ENCODE measurements at places on chromosomes 7 and 10.

- no peak for DNase-seq
These were observed 9.8 kb upstream of the ZNF22 start for GRCh38 chr10:44990965-44991364.

GRCh38 chr10:48411510-48411909 lies 105.0 kb downstream of the MAPK8 start:
- no peak for DNase-seq

DNA sequence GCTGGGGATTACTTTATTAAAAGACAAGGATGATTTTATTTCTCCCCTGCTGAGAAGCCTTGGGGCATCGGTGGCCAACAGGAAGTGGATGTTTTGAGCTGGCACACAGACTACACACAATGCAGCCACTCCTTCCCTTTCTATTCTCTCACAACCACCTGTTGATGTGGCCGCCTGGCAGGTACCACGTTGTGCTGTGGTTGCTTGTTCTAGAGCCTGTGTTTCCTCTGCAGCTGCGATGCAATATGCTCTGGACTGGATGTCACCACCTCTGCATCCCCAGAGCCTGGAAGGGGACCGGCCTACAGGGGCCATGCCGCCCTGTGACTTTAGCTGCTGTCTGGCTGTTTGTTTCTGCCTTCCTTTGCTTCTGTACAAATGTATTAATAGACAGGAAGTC lies 195.7 kb upstream of the CELF2 start:
- DNase-seq: no peak

DNA sequence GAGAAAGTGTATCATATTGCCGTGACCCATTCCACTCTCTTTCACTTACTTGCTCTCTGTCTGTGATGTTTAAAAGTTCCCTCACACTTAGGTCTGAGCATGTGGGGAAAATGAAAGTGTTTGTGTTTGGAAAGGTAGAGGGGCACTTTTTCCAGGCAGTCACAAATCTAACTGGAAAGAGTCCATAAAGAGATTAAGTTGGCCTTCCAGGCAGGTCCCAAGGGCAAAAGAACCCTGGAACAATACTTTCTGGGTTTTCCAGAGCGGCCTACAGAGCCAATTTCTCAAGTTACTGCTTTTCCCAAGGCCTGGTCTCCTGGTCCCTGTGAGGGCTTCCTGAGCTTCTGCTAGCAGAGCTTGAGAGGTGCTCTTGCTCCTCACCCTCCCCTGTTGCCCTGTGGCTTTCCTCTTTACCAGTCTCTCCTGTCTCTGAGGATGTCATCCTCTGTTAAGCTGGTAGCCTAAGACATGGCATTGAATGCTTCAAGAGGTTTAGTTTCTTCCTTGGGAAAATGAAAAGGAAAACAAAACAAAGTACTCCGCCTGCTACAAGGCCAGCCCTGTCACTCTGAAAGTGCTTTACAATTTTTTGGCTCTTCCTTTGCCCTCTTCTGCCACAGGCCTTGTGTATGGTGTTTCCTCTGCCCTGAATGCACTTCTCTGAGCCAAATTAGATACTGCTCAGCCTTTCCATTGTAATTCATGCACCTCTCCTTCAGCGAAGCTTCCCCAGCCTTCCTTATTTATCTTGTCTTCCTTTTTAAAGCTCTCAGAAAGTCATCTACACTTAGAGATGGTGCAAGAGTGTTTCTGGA lies 20.1 kb downstream of the TES start:
- no peak for DNase-seq

GRCh38 chr7:127447326-127447945 lies 54.9 kb upstream of the ZNF800 start:
- peak; percentile 80 for DNase-seq

GRCh38 chr10:73019100-73019499 lies 64.5 kb upstream of the PLA2G12B start:
- DNase-seq: no peak

DNA sequence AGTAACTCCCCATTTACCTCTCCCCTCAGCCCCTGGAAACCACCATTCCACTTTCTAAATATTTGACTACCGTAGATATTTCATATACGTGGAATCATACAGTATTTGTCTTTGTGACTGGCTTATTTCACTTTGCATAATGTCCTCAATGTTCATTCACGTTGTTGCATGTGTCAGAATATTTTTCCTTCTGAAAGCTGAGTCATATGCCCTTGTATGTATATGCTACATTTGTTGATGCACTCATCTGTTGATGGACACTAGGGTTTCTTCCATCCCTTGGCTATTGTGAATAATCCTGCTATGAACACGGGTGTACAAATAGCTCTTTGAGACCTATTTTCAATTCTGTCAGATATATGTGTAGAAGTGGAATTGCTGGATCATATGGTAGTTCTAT lies 25.8 kb upstream of the TSPAN13 start:
- no peak for DNase-seq

- DNase-seq: peak; percentile 12
These were observed 71.2 kb upstream of the TRIM24 start for GRCh38 chr7:138388673-138389491.

DNA sequence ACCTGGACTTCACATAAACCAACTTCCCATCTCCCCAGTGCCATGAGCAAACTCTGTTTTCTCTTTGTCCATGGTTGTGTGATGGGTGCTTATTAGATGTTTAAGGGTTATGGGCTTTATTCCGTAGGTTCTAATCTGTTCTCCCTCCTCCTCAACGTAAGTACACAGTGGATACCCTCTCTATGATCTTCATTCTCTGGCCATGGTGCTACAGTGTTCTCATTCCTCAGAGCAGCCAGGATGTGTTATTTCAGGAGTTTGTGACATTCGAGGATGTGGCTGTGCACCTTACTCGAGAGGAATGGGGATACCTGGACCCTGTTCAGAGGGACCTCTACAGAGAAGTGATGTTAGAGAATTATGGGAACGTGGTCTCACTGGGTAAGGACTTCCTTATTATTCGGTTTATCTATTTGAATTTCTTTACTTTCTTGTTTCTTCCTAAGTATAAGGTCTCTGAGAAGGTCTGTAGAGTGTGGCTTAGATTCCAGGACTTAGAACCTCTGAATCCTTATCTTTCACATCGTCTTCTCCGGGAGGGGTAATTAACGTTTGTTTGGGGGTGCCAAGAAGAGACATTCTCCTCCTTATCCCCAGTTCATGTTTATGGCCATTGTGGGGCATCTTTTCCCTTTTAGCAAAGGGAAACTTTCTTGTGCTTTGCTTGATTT lies 3.8 kb downstream of the ZNF655 start:
- no peak for DNase-seq

- no peak for DNase-seq
These were observed 4.5 kb downstream of the ZSCAN25 start for GRCh38 chr7:99621271-99621670.

DNA sequence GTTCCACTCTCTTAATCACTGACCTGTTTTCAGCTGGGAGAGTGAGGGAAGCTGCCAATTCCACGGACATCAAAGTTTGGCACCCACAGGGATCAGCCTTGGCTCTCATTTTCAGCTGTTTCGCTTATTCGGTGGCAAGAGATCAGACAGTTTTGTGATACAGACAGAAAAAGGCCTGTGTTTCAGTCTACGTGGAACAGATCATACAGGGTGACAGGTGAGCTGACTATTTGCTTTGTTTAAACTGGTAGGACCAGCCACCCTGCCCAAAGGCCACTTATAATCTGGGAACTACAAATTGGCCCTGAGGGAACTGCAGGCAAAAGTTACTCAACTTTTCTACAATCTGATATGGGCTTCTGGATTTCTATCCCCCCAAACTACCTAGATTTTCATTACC lies 128.6 kb downstream of the ZNF467 start:
- no peak for DNase-seq

DNA sequence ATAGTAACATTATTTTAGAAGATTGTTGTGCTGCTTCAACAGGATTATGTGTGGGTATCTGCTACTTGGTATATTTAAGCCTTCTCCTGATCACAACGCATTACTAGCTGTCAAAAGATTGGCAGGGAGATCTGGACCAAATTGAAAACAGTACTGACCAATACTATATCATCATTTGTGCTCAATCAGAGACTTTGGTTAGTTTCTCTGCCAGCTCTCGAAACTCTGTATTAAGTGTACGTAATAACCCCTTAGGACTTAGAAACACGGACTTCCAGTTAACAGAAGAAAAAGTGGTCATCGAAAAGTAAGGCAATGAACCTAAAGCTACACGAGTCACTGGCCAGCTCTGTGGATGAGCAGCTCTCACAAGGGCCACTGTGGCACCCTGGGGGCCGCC lies 146.0 kb downstream of the EVX1 start:
- DNase-seq: no peak

GRCh38 chr10:119302172-119302571 lies 94.8 kb downstream of the GRK5 start:
- DNase-seq: no peak

DNA sequence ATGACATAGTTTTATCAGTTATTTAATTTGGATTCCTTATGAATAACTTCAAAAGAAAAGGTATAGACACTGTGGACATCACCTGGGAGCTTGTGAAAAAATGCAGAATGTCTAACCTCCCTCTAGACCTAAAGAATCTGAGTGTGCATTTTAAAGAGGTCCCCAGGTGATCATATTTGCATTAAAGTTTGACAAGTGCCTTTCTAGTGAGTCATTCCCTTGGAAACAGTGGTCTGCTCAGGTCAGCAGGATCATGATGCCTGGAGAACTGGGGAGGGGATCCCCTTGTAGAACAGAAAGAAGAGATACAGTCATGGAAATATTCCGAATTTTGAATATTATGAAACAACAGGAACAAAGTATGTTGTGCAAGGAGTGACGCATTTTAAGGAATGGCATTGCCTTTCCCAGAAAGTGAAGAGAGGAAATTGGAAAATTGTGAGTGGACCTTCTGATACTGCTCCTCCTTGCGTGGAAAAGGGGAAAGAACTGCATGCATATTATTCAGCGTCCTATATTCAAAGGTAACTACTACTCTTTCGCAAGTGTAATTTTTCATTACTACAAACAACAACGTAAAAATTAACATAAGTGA lies 4.6 kb downstream of the STEAP2 start:
- no peak for DNase-seq

DNA sequence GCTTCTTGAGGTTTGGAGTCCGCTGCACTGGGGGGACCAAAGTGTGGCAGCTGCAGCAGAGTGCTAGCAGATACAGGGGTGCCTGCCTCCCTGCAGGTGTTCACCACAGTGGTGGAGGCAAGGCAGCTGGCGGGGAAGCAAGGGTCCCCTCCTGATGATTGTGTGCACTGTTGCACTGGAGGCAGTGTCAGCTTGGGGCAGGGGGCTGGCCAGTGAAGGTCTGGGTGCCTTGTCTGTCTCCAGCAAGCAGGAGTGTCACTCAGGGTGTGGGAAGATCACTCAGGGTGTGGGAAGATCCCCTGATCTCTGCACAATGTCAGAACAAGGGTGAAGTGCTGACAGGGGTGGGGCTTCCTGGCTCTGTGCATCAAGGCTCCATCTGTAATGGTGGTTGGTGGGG lies 36.3 kb upstream of the PPP1R3A start:
- no peak for DNase-seq

DNA sequence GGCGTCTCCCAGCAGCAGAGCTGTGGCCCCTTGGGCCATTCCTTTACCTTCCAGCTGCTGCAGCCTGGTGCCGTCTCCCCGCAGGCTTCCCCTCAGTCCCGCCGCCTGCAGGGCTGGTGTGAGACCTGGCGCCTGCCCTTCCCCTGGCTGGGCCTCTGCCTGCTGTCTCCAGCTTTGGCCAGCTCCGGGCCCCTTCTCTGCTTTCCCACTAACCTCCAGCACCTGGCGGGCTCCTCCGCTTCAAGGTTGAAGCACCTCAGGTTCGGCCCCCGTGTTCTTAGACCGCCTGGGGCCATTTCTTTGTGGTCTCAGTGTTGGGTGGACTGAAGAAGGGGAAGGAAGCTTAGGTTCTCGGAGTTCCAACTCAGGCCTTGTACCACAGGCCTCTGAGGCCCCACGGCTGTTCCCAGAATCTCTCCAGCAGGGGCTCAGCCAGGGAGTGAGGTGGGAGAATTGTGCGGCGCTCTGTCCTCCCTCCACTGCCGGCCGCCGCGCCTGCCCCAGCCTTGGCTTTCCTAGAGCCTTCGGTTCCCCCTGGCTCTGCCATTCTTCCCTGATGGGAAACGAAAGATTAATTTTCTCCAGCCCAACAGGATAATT lies 30.3 kb downstream of the GBX1 start:
- DNase-seq: no peak

GRCh38 chr10:128268015-128268722 lies 141.9 kb upstream of the MKI67 start:
- peak; percentile 50 for DNase-seq

DNA sequence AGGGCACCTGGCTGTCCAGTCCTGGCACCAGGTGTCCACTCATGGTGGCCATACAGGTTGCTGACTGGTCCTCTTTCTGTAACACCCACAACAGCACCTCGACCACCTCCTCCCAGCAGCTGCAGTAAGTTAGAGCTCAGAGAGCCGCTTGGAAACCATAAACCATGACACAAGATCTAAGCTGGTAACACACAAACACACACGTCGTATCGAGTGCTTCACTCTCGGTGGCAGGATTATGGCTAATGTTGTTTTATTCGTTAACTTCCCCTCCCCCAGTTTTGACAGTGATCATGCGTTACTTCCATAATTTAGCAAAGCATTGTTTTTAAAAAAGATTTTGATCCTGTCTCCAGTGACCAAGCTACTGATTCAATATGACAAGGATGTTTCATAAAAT lies 59.7 kb downstream of the CAMK2B start:
- no peak for DNase-seq

GRCh38 chr10:526651-527312 lies 162.7 kb downstream of the DIP2C start:
- no peak for DNase-seq

- DNase-seq: no peak
These were observed 75.0 kb downstream of the ZMYND11 start for GRCh38 chr10:210297-210696.

- DNase-seq: no peak
These were observed 11.3 kb downstream of the KCNIP2 start for GRCh38 chr10:101832325-101832771.

- DNase-seq: no peak
These were observed 12.8 kb downstream of the SFXN2 start for GRCh38 chr10:102727037-102727818.

DNA sequence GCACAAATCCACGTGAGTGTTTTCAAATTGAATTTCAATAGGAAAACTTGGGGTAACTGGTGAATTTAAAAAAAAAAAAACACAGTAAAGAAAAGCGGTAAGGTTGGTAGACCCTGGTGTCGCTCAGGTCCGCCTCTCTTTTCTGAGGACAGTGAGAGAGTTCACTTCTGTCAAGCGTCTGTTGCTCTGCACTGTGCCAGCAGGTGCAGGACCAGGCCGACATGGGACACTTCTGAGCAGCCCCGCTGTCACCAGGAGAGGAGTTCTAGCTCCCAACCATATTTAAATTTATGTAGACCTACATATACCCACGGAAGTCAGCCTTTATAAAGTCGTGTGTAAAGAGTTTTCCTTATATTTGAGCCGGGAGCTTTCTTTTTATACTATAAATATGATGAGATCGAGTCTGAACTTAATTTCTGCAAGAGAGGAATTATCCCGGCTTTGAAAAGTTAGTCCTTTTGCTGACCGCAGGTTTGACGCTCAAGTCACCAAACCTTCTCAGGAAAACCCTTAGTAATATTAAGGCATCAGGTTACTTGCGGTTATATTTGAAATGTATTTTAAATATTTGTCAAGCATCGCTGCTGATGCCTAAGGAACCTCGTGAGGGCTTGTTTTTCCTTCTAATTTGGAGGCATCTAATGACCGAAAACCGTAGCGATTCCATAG lies 531 bp downstream of the IKZF1 start:
- DNase-seq: peak; percentile 84
